ENCODE measurements at places on chromosomes 7 and 10.
A peak's percentile ranks its signal among the peaks of the same experiment; 100 is the strongest.

GRCh38 chr7:39664057-39664456 lies 40.7 kb downstream of the RALA start:
- DNase-seq: no peak

- no peak for DNase-seq
Observed at GRCh38 chr7:120442838-120443237, 169.9 kb downstream of the KCND2 start.

GRCh38 chr7:77524731-77525130 lies 12.4 kb upstream of the PTPN12 start:
- no peak for DNase-seq

GRCh38 chr10:88073682-88074081 lies 210.3 kb downstream of the PTEN start:
- DNase-seq: no peak

GRCh38 chr7:30475580-30475979 lies 3.0 kb downstream of the NOD1 start:
- DNase-seq: no peak

GRCh38 chr7:87512906-87513305 lies 37.4 kb upstream of the ABCB4 start:
- no peak for DNase-seq

GRCh38 chr7:73738220-73738611 lies 386 bp downstream of the ABHD11 start:
- DNase-seq: peak; percentile 59

DNA sequence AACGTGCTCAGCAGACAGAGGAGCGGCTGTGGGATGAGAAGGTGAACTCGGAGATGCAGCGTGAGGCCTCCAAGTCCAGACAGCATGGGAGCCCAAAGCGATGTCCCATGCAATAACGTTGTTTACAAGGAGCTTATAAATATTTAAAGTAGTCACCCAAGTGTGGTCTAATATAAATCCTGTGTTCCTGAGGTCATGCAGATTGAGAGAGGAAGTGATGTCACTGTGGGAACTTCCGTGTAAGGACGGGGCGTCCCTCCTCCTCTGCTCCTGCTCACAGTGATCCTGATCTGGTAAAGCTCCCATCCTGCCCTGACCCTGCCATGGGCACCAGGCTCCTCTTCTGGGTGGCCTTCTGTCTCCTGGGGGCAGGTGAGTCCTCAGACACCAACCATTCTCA lies 94.7 kb upstream of the PRSS58 start:
- DNase-seq: no peak

Measured in NCI-H146 (cell line).